Cardiac fibroblast (primary cell): ENCODE measurements at places on chromosomes 12 and 14.

DNA sequence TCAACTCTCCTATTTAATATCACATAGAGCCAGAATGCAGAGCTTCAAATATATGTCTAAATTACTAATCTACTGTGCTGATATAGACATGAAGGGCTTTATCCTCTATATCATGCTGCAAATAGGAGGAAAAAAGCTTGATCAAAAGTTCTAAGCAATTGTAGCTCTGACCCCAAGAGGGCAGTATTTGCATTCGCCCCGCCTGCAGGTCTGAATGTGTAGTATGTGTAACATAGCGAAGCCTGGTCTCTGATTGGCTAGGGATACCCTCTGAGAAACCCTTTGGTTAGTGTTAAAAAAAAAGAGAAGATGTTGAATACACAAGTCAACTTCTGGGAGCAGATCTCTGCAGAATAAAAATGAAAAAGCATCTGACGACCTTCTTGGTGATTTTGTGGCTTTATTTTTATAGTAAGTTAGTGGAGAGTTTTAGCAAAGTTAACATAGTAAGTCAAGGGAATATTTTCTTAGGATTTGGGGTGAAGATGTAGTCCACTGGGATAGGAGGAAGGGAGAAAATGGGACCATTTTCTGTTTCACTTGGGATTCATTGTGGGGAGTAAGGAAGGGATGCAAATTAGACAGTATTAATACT is 151.6 kb upstream of the OR4E1 start:
- peak; percentile 13 for DNase-seq

- DNase-seq = peak; percentile 93
Measured at GRCh38 chr14:59189786-59190368, 1.4 kb downstream of the DAAM1 start.

DNA sequence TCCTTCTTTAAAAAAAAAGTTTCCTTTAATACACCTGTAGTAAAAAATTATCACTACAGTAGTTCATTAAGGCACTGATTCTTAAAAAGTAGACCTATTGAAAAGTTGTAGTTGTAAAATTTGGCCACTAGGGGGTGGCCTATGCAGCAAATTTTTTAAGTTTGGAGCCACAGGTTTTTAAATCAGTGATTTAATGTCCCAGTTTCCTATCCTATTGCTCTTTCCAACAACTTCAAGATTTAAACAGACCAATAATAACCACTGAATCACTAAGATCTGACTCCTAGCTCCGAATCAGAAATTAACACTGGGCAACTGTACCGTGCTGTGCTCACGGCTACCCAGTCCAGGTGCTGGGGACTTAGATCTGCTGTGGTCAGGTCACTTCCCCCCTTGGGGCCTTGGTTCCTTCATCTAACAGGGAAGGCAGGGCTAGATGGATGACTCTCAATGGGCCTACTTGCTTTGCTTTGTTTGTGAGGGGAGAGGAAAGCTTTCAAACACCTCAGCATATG is 279.3 kb downstream of the MED13L start:
- peak; percentile 79 for DNase-seq

GRCh38 chr14:74522740-74523139 is 29.2 kb downstream of the ISCA2 start:
- DNase-seq = no peak

DNA sequence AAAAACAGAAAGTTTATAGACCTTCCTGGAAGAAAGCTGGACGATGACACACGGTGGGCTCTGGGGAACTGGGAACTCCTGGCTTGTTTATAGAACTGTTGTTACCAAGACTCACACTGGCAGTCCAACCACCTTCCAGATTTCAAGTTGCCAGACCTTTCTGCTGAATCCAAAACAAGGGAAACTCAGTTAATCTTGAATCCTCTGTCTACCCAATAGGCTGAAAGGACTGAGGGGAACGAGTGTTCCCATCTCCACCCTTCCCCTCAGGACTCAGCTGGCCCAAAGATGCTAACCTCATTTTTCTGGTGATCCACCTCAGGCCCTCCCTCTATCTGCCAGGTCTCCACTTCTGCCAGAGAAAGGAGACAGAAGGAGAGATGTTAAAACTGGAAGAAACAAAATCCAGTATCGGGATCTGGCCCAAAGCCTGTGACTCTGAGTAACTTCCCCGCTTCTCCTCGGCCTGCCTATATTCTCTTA is 231.4 kb downstream of the ANO2 start:
- no peak for DNase-seq

DNA sequence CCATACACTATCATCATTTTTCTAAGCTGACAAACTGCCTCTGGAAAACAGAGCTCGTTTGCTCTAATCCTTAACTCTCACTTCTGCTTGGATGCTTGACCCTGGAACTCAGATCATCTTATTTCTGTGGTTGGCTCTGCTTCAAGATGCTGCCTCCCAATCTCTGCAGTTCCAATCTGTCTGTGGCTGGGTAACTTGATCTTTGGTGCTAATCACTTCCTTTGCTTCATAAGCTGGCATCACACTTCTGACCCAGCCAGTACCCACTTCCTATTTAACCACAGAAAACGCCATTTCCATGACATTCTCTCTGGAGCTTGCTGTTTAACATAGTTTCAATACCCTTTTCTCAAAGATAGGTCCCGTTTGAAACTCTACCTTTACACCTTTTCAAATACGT is 254.2 kb downstream of the ACSS3 start:
- DNase-seq = peak; percentile 1

DNA sequence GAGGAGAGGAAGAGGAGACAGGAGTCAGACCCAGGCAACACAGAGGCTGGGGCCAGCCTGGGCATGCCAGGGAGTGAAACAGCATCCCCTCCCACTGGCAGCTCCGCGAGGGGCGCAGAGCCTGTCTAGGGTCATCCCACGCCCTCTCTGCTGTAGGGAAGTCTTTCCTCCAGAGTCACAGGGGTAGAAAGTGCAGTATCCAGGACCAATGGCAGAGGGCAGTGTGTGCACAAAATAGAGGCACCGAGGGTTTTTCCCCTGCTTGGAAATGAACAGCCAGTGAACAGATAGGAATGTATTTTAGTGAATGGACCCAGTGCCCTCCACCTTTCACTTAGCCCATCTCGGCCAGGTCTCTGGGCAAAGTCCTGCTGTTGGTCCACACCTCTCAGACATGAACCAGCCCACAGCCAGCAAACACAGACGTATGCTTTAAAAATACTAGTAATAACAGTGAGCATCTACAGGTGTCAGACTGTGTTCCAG is 9.4 kb upstream of the KRT74 start:
- DNase-seq = peak; percentile 70

DNA sequence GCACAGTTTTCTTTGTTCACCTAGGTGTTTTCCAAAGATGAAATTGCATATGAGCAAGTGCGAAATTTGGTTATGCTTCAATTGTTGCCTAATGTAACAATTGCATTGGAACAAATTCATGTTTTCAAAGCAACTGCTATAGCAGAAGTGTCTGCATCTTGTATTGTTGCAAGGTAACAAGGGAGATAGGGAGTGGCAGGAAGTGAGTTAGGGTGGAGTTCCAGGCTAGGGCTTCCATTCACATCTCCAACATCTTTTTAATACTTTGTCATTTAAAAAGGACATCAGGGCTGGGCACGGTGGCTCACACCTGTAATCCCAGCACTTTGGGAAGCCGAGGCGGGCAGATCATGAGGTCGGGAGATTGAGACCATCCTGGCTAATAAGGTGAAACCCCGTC is 312.3 kb upstream of the E2F7 start:
- DNase-seq = no peak

- no peak for DNase-seq
Measured at GRCh38 chr14:101789222-101789621, 27.7 kb downstream of the PPP2R5C start.

DNA sequence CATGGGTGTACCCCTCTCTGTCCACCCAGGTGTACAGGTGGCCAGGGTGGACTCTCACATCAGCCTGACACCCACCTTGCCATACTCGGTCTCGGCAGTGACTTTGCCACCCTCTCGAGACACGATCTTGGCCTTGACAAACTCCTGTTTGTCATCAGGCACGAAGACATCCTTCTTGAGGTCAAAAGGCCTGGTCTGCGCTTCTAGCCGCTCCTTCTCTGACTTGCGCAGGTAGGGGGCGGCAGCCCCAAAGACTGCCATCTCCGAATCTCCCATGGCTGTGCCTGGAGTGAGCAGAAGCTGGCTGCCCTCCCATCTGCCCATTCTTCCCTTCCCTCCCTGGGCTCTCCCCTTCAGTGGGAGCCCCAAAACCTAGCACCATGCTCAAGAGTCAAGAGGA is 2.0 kb downstream of the MYH7 start:
- no peak for DNase-seq

- DNase-seq = no peak
Measured at GRCh38 chr14:71452987-71453386, 479.2 kb upstream of the RGS6 start.

DNA sequence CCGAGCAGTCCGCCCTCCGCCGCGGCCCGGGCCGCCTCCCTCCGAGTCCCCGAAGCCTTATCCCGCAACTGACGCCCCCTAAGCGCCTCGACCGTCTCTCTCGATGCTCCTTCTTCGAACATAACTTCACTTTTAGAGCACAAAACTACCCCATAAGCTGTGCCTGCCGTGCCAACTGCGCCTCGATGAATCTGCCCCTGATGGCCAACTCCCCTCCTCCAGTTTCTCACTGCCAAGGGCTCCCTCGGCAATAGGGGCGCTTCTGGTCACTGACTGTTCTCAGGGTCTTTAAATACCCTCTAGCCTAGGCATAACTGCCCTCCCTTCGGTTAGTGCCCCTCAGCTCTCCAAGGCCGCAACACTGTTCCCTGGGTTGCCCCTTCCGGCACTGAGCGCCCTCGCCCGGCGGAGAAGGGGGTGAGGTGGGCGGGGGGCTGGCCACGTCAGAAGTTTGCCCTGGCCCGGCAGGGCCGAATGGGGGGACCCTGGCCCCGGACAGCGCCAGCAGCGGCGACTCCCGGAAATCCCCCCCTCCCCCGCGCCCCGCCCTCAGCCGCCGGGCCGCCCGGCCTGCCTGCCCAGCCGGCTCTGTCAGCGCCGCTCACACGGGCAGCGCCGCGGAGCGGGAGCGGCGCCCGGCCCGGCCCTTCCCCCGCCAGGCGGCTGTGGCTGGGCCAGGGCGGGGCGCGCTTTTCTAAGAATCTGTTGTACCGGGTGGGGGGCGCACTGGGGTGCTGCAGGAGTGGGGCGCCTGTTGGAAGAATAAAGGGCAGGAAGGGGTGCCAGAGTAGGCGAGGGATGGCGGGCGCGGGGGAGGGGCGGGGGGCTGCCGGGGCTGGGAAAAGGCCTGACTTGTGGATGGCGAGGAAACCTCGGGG is 10.6 kb downstream of the RARG start:
- DNase-seq = peak; percentile 48

DNA sequence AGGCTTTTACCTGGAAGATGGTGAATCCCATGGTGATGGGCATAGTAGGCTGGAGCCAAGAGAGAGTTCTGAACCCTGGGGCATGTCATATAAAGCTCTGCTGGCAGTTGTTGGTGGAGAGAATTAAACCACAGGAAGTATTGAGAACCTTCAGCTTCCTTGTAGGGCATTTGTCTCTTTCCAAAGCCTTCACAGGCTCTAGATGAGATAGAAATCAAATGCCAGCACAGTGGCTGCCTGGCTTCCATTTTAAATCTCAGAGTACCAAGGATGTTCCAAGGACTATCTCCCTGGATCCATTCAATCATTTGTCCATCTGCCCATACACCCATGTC is 369.6 kb downstream of the DPF3 start:
- DNase-seq = no peak

GRCh38 chr12:64836856-64837255 is 12.4 kb downstream of the TBC1D30 start:
- DNase-seq = no peak

GRCh38 chr12:52756281-52756960 is 20.7 kb downstream of the KRT76 start:
- DNase-seq = no peak

GRCh38 chr14:64705381-64706118 is 1.3 kb downstream of the PLEKHG3 start:
- DNase-seq = no peak
